ENCODE measurements at places on chromosomes 1 and 21.

GRCh38 chr1:182666706-182667105, 17.7 kb downstream of the RGS8 start:
- no peak for DNase-seq

DNA sequence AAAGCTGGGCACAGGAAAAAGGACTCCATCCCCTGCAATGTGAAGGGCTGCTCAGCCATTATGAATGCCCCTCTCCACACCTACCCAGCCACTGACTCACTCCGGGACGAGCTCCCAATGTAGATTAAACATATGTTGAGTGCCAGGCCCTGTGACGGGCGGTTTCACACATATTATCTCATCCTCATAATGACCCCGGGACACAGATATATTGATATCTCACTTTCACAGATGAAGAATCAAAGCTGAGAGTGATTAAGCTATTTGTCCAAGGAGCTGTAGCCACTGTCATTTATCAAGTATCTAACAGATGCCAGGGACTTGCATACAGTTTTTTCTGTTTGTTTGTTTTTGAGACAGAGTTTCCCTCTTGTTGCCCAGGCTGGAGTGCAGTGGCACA, 35.0 kb upstream of the SLC30A1 start:
- no peak for DNase-seq

GRCh38 chr1:220225957-220226356, 46.3 kb downstream of the RAB3GAP2 start:
- DNase-seq: no peak

GRCh38 chr1:95659588-95659987, 425.6 kb downstream of the RWDD3 start:
- no peak for DNase-seq

GRCh38 chr1:199246716-199247115, 607.9 kb downstream of the PTPRC start:
- no peak for DNase-seq

DNA sequence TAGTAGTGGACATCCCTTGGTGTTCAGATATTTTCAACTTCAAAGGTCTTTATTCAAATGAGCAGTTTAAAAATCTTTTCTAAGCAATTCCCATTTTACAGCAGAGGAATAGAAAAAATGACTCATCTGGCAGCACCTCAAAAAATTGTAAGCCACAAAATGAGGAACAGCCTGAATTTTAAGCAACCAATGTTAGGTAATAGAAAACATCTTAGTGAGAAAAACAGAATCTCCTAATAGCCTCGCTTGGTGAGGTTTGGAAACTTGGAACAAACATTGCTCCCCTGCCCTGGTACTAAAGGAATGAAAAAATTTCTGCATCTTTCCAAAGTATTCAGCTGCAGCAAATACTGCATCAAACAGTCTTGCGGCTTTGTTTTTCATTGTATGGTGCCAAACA, 264.4 kb downstream of the NTNG1 start:
- DNase-seq: no peak

GRCh38 chr1:198169672-198170071, 12.9 kb downstream of the NEK7 start:
- no peak for DNase-seq

GRCh38 chr1:177354247-177354646, 183.5 kb downstream of the BRINP2 start:
- DNase-seq: no peak

- no peak for DNase-seq
Measured at GRCh38 chr1:64041371-64042131, 161.9 kb upstream of the UBE2U start.

GRCh38 chr1:20936216-20936615, 149.1 kb upstream of the HP1BP3 start:
- DNase-seq: no peak

DNA sequence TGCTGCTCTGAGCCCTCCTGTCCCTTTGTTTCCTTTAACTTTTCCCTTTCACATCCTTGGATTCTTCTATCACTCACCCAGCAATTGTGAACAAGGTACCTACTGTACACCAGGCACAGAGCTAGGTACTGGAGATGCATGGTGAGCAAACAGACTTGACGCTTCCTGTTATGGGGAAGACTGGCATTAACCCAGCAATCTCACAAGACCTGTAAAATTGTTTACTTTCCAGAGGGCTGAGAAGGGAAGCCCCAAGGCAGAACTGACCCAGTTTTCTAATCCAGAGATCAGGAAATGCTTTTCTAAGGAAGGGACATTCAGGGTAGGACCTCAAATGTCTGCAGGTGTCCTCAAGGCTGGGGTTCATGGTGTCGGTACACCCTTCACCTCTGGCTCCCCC, 171.6 kb upstream of the KAZN start:
- no peak for DNase-seq

- no peak for DNase-seq
Measured at GRCh38 chr1:55997536-55997935, 581.8 kb downstream of the PLPP3 start.

- DNase-seq: no peak
Measured at GRCh38 chr1:12204140-12204539, 25.7 kb upstream of the VPS13D start.

- no peak for DNase-seq
Measured at GRCh38 chr21:35860189-35860869, 200.0 kb downstream of the SETD4 start.

GRCh38 chr1:66182551-66183178, 351.3 kb upstream of the SGIP1 start:
- DNase-seq: no peak

- DNase-seq: no peak
Measured at GRCh38 chr21:37451446-37451845, 84.9 kb downstream of the DYRK1A start.

- DNase-seq: no peak
Measured at GRCh38 chr1:198042168-198042567, 114.6 kb upstream of the NEK7 start.

DNA sequence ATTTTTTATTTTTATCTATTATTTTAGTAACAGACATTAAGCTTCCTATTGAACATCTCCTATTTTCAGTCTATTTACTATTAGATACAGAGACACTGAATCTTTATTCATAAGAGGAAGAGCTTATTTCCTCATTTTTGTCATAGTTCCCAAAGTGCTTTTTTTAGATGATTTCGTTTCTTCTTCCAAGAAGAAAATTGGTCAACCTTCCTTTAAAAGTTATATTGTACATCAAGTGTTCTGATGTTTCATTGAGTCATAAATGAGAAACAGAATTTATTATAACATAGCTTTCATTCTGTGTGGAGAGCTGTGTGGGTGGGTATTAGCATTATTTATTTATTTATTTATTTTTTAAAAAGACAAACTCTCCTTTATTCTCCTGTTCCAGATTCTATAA, 50.6 kb upstream of the BACH1 start:
- DNase-seq: no peak

GRCh38 chr1:58162952-58163550, 383.5 kb downstream of the OMA1 start:
- DNase-seq: no peak

GRCh38 chr1:208731981-208732821, 488.0 kb upstream of the PLXNA2 start:
- no peak for DNase-seq

- DNase-seq: no peak
Measured at GRCh38 chr1:224730540-224730939, 114.4 kb downstream of the CNIH3 start.

DNA sequence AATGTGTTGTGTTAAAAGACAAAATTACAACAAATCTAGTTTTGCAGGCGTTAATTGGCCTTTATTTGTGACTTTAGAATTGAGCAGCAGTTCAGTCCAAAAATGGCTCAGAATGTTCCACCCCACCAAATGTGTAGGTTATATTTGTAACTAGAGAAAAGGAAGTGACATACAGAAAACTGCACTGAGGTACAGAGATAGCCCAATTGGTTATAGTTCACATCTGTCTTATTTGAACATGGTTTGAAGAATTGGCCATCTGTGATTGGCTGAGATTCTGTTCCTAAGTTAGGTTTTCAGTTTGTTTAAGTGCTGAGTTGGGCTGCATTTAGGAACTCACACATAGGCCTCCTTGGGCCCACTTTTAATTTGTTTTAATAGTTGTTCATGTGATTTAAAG, 12.0 kb upstream of the FMO2 start:
- DNase-seq: no peak

DNA sequence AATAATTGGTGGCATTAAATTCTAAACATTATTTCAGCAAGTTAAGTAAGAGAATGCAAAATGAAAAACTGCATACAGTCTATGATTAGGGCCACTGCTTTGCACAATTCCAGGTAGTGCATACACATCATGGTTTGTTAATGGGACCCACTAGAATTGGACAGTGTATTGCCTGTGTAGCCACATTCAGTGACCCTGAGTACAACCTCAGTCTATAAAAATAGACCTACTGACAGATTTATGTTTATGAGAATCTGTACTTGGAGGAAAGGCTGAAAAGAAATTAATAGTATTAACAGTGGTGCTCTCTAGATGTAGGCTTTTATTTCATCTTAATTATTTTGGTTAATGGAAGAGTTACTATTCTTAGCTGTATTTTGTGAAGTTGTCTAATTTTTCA, 18.8 kb downstream of the UAP1 start:
- no peak for DNase-seq

DNA sequence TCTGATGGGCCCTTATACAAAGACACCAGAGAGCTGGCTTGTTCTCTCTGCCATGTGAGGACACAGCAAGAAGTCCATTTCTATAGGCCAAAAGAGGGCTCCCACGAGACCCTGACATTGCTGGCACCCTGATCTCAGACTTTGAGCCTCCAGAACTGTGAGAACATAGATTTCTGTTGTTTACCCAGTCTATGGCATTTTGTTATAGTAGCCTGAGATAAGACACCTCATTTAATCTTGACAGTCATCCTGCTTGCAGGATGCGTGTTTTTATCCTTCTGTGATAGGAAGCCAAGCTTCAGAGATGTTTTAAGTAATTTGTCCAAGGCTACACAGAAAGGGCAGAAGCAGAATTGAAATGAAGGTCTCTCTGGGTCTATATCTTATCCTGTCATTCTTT, 138.8 kb upstream of the HOOK1 start:
- DNase-seq: no peak

DNA sequence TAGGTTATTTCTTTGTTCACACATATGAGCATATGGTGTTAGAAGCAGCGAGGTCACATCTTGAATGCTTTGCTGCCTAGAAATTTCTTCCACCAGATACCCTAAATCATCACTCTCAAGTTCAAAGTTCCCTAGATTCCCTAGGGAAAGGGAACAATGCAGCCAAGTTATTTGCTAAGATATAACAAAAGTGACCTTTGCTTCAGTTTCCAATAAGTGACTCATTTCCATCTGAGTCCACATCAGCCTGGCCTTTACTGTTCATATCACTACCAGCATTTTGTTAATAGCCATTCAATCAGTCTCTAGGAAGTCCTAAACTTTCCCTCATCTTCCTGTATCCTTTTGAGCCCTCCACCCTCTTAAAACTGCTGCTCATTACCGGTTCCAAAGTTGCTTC, 1502.5 kb downstream of the KCNT2 start:
- no peak for DNase-seq

GRCh38 chr21:16408280-16408679, 678.5 kb downstream of the USP25 start:
- no peak for DNase-seq

GRCh38 chr1:84442256-84442655, 36.8 kb upstream of the RPF1 start:
- peak; percentile 15 for DNase-seq

GRCh38 chr1:15229707-15230131, 17.3 kb upstream of the FHAD1 start:
- no peak for DNase-seq

DNA sequence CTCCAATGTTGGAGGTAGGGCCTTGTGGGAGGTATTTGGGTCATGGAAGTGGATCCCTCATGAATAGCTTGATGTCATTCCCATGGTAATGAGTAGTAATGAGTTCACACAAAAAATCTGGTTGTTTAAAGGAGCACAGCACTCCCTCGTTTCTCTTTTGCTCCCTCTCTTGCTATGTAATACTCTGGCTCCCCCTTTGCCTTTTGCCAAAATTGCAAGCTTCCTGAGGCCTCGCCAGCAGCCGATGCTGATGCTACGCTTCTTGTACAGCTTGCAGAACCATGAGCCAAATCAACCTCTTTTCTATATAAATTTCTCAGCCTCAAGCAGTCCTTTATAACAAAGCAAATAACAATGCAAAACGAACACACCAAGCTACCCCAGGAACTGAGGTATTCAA, 80.9 kb downstream of the LHX9 start:
- no peak for DNase-seq

DNA sequence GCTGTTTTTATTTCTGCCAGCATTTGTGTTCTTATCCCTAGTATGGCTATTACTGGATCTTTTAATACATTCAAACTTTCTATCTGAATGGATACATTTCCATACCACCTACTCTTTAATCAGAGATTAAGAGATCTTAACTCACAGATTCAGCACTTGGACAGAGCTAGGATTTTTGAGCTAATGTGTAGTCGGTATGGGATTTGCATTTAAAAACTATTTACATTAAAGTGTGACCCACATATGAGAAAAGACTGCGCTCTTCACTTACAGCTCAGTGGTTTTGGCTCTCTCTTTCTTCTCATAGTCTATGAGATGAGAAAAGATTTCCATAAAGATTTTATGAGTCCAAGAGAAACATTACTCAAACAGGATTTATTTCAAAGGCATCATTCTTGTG, 16.4 kb downstream of the HMGB4 start:
- no peak for DNase-seq

- DNase-seq: no peak
Measured at GRCh38 chr1:115505148-115505571, 136.6 kb upstream of the VANGL1 start.

DNA sequence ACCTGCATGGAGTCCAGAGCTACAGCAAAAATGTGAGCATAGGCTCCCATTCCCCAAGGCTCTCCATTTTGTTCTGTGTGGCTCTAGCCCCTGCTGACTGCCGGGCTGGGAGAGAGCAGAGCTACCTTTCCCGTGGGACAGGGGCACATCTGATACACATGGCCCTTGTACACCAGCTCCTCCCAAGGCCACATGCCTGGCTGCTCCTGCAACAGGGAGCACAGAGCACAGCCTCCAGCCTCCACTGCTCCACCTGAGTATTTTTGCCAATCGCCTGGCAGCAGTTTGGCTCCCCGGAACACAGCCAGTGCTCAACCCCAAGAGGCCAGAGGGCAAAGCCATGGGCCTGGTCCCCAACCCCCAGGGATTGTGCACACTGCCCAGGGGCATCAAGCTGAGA, 146.5 kb downstream of the CHD1L start:
- no peak for DNase-seq

GRCh38 chr1:28378906-28379305, 9.4 kb downstream of the PHACTR4 start:
- DNase-seq: no peak

- DNase-seq: no peak
Measured at GRCh38 chr1:109979489-109980091, 5.0 kb upstream of the AHCYL1 start.

DNA sequence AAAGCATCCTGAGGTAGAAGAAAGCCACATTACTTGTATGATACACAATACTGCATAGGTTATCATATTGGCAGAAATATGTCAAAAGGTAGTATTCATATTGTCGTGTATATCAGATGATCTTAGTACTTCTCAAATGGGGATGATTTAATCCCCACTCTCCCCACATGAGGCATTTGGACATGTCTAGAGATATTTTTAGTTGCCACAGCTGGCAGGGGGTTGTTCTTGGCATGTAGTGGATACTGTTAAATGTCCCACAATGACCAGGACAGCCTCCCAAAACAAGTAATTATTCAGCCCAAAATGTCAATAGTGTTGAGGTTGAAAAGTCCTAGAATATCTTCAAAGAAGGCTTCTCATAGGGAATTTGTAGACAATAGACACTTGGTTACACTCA, 162.8 kb downstream of the NEGR1 start:
- no peak for DNase-seq

GRCh38 chr1:206569556-206569955, 42.7 kb downstream of the EIF2D start:
- DNase-seq: no peak

Measured in GM12891 (cell line).